ENCODE measurements at places on chromosomes 3 and 15. TPM values are rescaled to one million over a fixed set of nuclear protein-coding genes. Genes with fewer than 3 reads are reported as not detected.

Gene XRN1
- polyA plus RNA-seq, result 10.0 TPM

Gene GNB4
- 1.3 TPM for polyA plus RNA-seq

Gene TRPM1
- polyA plus RNA-seq, result not detected

Gene ZNF774
- polyA plus RNA-seq, result 0.98 TPM

DNA sequence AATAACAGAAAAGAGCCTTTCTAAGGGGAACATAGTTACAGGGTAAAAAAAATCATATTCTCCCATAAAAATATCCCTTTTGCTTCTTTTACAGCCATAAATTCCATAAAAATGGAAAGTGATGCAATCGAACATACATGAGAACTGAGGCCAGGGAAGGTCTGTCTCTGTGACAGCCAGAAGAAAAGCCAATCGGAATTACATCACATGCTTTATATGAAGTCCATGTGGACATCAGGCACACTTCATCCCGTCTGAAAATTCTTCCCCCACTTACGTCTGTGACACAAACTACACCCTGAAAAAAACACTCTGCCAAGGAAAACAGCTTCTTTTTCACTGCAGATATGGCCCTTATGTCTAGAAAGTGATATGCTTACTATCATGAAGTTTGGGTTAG is 323.5 kb downstream of the ERC2 start:
- no peak for DNase-seq
- no peak overlapping the region for H3K27ac ChIP-seq
- no peak overlapping the region for H3K4me3 ChIP-seq
- no peaks in the 10 kb centered on the region for H3K27me3 ChIP-seq
- no peaks in the 10 kb centered on the region for H3K36me3 ChIP-seq

Gene MORC1
- not detected for polyA plus RNA-seq

- H3K4me3 ChIP-seq, result no peak overlapping the region
- peaks cover 26% of the 10 kb centered on the region for H3K36me3 ChIP-seq
- no peaks in the 10 kb centered on the region for H3K27me3 ChIP-seq
Observed at GRCh38 chr15:28117432-28117990, 18.4 kb upstream of the OCA2 start.

GRCh38 chr3:183591881-183592521 is 36.5 kb upstream of the KLHL6 start:
- H3K4me3 ChIP-seq, result no peak overlapping the region
- peaks cover 16% of the 10 kb centered on the region for H3K27me3 ChIP-seq
- DNase-seq, result peak; percentile 96
- H3K27ac ChIP-seq, result no peak overlapping the region
- no peaks in the 10 kb centered on the region for H3K36me3 ChIP-seq

DNA sequence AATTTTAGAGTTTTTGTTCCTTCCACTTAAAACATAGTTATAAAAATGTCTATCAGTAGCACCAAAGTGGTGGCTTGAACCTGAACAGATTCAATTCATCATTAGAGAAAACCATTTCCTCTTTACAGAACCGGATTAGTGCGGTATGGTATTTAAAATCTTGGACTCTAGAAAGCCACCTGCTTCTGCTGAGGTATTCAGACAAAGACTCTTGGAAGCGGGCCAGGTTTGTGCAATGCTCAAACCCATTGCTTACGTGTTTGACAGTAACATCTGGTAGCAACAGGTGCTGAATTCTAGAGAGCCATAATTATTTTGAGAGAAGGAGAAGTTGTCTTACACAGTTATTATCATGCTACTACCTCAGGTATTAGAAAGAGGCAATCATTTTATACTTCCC is 290.5 kb downstream of the NAALADL2 start:
- no peaks in the 10 kb centered on the region for H3K4me1 ChIP-seq
- no peaks in the 10 kb centered on the region for H3K36me3 ChIP-seq

Gene C3orf80
- polyA plus RNA-seq, result not detected

DNA sequence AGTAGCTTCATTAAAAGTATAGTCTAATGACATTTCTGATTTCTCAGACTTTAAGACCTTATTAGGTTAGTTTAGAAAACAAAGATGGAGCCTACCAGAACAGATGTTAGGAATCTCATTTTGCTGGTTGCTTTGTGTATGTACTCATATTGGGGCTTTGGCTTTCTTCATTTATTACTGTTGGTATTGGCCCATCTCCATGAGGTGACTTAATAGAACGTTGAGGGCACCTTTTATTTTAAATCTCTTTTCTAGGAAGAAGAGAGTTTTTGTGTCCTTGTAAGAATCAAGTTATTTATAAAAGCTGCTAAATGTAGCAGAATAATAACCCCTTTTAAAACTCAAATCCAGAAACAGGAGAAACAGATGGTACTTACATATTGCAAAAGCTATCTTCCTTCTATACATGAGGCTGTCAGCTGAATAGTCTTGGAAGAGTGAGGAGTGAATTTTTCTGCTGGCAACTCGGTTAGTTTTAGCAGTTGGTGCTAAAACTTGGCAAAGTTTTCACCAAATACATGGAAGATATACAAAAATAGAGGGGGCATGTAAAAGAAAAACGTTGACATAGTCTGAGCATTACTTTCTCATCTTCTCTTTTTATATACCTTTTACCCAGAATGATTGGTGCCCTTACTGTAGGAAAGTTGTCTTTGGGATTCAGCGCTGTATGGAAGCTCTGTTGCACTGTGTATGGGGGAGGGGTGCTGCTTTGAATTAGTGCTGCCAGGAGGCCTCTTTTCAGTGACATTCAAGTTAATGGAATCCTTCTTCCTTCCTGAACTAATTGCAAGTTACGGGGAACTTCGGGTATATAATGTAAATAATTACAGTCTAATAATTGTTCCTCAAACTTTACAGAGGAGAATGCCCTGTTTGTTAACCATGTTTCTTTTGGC is 35.8 kb downstream of the CTNNB1 start:
- H3K4me3 ChIP-seq, result no peak overlapping the region
- peaks cover 39% of the 10 kb centered on the region for H3K36me3 ChIP-seq
- H3K4me1 ChIP-seq, result no peaks in the 10 kb centered on the region
- H3K27me3 ChIP-seq, result no peaks in the 10 kb centered on the region
- no peak for DNase-seq

Gene LYSMD2
- 51.8 TPM for polyA plus RNA-seq
